ENCODE measurements at places on chromosomes 1 and 21.

- DNase-seq = no peak
These were observed 360.4 kb upstream of the LYPLAL1 start for GRCh38 chr1:218813237-218813636.

DNA sequence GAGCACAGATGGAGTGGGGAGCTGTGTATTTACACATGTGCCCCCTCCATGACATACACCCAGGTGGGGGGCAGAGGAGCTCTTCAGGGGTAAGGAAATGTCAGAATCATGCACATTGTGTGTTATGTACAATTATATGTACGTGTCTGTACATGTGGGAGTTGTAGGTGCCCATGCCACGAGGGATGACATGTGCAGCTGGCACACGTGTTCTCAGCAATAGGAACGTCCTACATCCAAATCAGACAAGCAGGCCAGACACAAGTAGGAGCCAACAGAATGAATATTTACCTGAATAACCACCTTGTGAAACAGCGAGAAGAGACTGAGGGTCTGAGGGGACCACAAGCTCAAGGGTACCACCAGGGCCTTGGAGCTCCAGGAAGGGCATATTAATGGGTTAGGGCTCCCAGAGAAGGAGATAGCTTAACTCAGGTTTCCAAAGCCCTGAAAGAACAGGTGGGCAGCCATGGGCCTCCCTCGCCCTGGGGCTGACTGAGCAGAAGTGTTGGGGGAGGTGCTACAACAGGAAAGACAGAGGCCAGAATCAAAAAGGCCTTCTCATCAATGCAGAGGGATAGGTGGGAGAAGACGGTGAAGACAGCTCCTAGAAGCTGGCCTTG is 3.2 kb downstream of the COL16A1 start:
- no peak for DNase-seq

DNA sequence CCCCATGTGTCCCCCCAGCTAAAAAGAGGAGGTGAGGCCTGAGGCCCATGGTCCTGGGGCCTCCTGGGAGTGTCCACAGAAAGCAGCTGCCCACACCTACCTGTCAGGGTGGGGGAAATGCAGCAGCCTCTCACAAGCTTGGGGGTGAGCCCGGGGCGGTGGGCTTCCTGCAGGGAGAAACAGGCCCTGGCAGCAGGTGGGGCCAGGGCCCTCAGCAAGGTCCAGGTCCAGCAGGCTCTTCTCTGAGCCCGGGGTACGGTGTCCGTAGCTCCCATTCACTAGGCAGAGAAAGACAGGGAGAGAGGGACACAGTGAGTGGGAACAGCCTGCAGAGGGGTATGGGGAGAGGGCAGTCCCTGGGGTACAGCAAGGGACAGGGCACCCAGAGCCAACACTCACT is 139.0 kb downstream of the GLIS1 start:
- no peak for DNase-seq

GRCh38 chr1:65141394-65141793 is 6.6 kb upstream of the AK4 start:
- no peak for DNase-seq

- DNase-seq = peak; percentile 69
These were observed 1.0 kb downstream of the BTG2 start for GRCh38 chr1:203306089-203306964.

- no peak for DNase-seq
These were observed 15.5 kb downstream of the ETS2 start for GRCh38 chr21:38821248-38821647.

DNA sequence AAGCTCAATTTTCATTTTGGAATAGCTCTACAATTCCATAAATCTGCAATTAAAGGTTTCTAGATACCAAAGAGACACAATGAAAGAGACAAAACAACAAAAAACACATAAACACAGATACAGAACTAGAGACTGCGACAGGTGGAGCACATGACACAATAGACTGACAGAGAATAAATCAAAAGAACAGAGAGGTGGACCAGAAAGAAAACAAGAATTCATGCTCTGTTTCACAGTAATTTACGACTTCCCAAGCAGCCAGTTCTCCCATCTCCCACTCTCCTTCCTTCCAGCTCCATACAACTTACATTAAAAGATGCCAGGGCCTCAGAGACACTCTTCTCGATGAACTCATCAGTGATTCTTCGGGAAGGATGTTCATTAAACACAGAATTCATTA is 15.1 kb upstream of the RBM8A start:
- DNase-seq = no peak

DNA sequence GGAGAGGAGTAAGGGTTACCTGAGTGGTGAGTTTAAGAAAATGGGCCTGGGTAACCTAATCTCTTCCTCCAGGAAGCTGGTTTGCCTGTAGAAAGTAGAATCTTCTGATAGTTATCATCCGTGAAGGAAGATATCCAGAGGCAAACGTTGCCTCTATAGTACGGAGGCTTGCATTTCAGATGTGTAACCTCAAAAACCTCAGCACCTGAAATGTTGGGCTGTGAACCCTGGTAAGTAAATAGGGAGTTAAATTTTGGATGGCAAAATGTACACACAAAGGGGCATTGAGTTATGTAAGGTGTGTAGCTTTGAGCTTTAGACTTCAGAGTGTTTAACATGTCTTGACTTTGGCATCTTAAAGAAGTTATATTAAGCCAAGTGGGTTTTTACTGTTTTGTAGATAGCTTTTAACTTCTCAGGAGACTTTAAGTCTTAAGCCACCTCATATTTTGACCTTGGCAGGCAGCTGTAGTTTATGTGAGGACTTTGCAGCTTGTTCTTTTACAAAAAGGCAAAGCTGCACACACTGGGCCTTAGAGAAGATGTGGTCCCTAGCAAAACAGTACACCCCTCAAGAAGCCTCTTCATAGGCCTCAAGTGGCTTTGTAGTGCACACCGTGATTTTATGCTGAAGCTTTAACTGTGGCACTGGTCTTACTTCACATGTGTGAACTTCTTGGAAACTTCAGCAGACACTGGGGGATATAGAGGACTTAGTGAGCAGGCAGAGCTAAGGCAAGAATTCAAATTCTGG is 83.4 kb downstream of the SNRPE start:
- no peak for DNase-seq

DNA sequence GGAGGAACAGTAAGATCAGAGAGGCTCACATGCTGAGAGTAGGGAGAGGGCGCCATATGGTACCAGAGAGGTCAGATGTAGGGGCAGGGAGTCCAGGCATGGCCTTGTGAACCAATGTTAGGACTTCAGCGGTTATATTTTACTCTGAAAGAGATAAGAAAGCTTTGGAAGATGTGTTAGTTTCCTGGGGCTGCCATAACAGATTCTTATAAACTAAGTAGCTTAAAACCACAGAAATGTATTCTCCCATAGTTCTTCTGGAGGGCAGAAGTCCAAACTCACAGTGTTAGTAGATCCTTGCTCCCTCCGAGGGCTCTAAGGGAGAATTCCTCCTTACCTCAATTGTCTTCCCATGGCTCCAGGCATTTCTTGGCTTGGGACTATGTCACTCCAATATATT is 502.5 kb upstream of the ADGRL2 start:
- DNase-seq = no peak

DNA sequence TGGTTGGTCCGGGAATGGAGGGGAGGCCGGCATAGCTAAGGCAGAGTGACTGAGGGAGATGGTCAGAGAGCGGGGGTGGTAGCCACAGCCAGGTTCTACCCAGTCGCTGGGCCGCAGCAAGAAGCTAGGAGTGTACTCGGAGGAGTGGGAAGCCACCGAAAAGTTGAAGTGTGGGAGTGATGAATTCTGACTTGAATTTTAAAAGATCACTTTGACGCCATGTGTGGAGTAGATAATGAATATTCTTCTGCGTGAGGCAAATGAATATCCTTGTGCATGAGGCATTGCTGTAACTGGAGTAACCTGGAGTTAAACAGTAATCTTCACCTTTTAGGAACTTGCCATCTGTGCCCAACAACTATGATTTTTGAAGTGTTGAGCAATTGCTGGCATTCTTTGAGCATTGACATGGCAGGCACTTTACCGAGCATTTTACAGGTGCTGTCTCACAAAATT is 6.9 kb downstream of the CTPS1 start:
- DNase-seq = no peak

DNA sequence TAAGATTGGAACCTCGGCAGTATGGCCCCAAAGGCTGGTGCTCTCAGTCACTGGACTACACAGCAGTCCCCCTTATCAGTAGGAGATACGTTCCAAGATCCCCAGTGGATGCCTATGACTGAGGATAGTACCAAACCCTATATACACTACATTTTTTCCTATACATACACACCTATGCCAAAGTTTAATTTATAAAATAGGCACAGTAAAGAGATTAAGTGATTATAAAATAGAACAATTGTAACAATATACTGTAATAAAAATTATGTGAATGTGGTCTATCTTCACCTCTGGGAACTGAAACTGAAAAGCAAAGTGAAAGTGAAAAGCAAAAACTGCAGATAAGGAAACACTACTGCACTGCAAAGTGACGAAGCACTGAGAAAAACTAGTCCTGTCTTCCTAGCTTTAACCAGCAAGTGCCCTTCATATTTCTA is 96.8 kb downstream of the INTS7 start:
- peak; percentile 24 for DNase-seq

DNA sequence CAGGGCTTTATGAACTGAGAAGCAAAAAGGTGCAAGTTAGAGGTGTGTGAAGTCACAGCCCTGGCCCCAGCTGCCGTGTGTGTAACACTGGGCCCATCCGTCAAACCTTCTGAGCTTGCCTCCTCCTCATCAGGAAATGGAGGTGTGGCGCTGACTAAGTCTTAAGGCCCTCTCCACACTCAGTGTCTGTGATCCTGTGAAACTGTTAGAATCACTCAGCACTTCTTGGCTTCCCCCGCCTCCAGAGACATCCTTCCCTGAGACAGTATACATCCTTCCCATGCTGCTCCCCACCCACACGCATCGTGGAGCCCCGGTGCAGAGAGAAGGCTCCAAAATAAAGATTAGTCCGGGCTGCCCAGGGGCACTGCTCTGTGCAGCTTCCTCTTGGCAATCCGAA is 33.3 kb downstream of the LRP8 start:
- DNase-seq = no peak

DNA sequence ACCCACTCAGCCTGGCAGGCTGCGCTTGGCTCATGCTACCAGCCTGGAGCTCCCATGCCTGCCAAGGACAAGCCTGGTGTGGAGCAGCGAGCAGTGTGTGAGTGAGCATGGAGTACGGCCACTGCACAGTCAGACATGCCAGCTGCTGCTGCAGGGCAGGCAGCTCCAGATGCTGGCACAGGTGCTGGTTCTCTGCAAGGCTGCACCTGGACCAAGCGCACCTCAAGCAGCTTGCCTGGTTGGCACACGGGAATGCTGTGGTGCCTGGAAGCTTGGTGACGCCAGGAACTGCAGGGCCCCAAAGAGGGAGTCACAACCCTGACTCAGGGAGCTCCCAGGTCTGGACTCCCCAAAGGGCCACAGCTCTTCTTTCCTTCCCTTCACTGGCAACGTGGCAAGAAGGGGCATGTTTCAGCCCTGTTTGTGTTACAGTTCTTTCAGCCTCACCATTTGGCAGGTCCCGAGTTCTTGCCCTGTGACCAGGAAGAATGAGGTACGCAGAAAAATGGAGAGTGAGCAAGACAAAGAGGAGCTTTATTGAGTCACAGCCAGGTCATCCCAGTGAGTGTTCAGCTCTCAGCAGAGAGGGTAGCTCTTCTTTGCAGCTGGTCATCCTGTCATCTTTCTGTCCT is 26.1 kb downstream of the ACOT7 start:
- DNase-seq = no peak

DNA sequence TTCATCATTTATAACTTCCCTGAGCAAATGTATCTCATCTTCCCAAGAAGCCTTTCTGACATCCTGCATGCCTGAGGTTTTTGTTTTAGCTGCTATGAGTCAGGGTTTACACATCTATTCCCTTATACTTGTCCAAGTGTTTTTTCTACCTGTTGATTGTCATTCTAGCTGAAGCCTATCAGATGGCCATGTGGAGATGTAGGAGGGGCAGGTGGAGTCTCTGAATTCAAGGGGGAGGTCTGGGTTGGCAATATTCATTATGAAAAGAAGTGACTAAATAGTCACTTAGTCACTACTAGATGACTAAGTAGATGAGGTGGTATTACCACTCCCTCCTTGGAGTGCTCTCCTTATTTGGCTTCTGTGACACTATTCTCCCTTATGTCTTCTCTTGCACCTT is 52.4 kb downstream of the XCL1 start:
- DNase-seq = peak; percentile 67

DNA sequence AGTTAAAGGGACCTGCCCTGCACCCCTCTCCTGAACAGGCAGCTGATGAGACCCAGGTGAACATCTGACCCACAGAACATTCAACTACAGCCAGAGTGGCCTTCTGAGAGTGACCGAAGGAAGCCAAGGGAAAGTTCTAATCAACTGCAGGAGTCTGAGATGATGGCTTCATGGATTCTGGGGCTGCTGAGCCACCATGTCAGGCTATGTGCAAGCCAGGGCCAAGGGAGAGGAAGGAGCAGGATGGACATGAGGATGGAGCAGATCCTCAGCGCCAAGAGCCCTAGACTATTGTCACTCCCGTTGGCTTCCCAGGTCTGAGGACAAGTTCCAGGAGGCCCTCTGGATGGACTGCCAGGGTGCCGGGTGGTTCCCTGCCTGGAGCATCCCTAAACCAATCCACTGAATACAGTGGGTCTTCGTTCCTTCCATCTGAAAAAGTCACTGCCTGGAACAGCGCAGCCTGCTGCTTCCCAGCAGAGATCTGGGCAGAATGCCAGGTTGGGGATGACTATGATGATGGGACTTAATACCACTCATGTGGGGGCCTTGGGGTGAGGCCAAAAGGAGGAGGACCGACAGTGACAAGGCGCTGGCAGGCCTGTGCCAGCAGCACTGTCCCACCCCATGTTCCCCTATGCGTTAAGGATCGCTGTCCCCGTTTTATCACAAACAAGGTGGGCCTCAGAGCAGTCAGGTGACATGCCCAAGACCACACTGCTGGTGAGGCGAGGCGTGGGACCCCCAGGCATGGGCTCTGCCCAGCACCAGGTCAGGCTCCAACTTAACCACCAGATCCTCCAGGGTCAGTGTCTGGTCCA is 19.8 kb downstream of the SPOCD1 start:
- peak; percentile 19 for DNase-seq

- no peak for DNase-seq
These were observed 10.0 kb downstream of the MAEL start for GRCh38 chr1:166999075-166999474.

GRCh38 chr1:220616836-220617235 is 73.3 kb upstream of the C1orf115 start:
- DNase-seq = no peak

- no peak for DNase-seq
These were observed 651.6 kb upstream of the ADGRL4 start for GRCh38 chr1:79657951-79658658.

- DNase-seq = no peak
These were observed 19.8 kb upstream of the ABCD3 start for GRCh38 chr1:94398356-94398755.
